ENCODE measurements at places on chromosomes 2 and 18. TPM values are rescaled to one million over a fixed set of nuclear protein-coding genes. Genes with fewer than 3 reads are reported as not detected.

Gene FEZ2
- 36.8 TPM for polyA plus RNA-seq

Gene SIX3
- 8.7 TPM for polyA plus RNA-seq

Gene NYAP2
- 1.1 TPM for polyA plus RNA-seq

Gene PLEK
- polyA plus RNA-seq = 0.10 TPM

Gene RNASEH1
- 25.0 TPM for polyA plus RNA-seq

Gene TSHZ1
- 0.40 TPM for polyA plus RNA-seq

Gene MOGAT1
- polyA plus RNA-seq = not detected

Gene CIDEA
- not detected for polyA plus RNA-seq

Gene NAPG
- 84.6 TPM for polyA plus RNA-seq

Gene PXDN
- 200 TPM for polyA plus RNA-seq

Gene NT5DC4
- polyA plus RNA-seq = not detected

Gene SERPINB10
- polyA plus RNA-seq = not detected

Gene KCNS3
- not detected for polyA plus RNA-seq

Gene IGFBP2
- polyA plus RNA-seq = 150 TPM

Gene COX5B
- 616 TPM for polyA plus RNA-seq

Gene TLX2
- not detected for polyA plus RNA-seq

Gene LHCGR
- not detected for polyA plus RNA-seq

Gene ITGB6
- 6.1 TPM for polyA plus RNA-seq

Gene MC4R
- 2.1 TPM for polyA plus RNA-seq

Gene DNAH7
- polyA plus RNA-seq = 0.67 TPM

Gene RAD51AP2
- polyA plus RNA-seq = 0.54 TPM

Gene TMEM37
- not detected for polyA plus RNA-seq

Gene UGT1A5
- not detected for polyA plus RNA-seq

Gene REEP1
- 121 TPM for polyA plus RNA-seq

Gene XDH
- polyA plus RNA-seq = 0.36 TPM
